ENCODE measurements at places on chromosomes 3 and 15. TPM values are rescaled to one million over a fixed set of nuclear protein-coding genes. Genes with fewer than 3 reads are reported as not detected.
A peak's percentile ranks its signal among the peaks of the same experiment; 100 is the strongest.

- no peak for DNase-seq
These were observed 21.2 kb downstream of the PXK start for GRCh38 chr3:58353722-58354553.

- no peak for DNase-seq
These were observed 10.5 kb downstream of the PTX3 start for GRCh38 chr3:157447026-157447694.

GRCh38 chr3:143812481-143812880 is 35.8 kb downstream of the SLC9A9 start:
- DNase-seq = no peak

GRCh38 chr3:52305926-52306325 is 10.2 kb upstream of the DNAH1 start:
- DNase-seq = no peak

- DNase-seq = no peak
These were observed 123.3 kb downstream of the XXYLT1 start for GRCh38 chr3:195147649-195148080.

DNA sequence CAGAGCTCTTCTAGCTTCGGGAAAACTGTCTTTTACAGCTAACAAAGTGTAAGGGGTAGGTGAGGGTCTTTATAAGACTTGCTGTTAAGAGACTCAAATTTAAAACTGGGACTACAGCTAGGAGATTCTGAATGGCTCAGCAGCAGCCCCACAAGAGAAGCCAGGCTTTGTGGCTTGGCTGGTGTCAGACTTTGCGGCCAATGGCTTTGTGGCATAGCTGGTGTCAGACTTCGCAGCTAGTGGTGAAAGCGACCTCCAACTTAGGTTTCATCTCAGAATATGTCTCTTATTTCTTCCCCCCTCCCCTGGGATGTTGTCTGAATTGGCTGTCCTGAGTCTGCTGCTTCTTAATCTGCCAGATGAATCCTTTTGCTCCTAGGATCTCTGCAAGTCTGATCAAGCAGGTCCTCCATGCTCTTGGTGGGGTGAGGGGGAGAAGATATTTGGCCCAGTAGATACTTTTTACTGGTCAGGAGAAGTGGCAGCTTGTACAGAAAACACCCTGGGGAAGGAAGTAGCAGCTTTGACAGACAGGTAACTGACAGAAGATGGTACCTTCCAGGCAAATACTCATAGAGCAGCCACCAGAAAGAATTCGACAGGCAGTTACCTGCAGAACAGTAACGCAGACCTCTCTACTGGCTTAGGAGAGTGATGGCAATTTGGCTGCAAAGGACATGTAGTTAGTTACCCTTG is 8.4 kb downstream of the BOC start:
- DNase-seq = no peak

DNA sequence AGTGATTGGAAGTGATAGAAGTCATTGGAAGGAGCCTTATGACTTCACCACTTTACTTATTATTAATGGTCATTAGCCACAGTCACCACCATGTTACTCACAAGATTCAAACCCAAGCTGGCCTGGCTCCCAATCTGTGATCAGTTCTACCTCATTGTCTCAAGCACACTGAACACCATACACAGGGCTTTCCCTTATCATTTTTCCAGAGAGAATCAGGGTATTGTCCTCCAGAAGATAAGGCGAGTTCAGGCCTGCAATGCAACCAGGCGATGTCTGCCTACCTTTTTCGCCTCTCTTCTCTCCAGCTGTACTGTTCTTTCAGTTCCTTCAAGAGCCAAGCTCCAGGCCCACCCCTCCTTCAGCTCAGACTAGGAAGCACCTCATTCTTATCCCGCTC is 24.9 kb downstream of the EMC7 start:
- DNase-seq = no peak

GRCh38 chr3:127820221-127820825 is 2.0 kb downstream of the MGLL start:
- peak; percentile 81 for DNase-seq

- no peak for DNase-seq
These were observed 211.8 kb downstream of the NR2F2 start for GRCh38 chr15:96542130-96542770.

DNA sequence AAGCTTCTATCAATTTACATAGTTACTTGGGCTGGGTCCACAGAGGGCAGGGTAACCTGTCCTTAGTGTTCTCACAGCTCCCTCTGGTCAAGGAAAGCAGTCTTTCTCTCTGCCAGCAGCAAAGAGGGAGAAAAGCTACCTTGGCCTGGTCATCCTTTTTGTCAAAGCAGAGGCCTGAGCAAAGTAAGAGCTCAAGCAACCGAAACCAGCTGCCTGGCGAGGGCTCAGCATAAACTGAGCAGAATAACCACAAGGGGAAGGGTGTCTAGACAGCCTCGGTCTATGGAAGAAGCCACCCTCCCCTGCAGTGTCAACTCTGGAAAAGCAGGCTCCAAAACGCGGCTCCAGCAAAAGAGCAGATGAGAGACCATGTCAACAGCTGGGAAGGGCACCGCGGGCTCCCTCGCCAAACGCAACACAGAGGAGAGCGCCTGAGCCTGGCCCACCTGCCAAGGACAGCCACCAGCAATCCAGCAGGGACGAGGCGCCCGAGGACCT is 17.4 kb downstream of the LRIG1 start:
- DNase-seq = no peak

The CELF6 gene
- total RNA-seq = 0.65 TPM

The HHLA2 gene
- total RNA-seq = not detected

The GOLGA6L10 gene
- 0.48 TPM for total RNA-seq

The SLC27A2 gene
- 153 TPM for total RNA-seq
